Activated effector memory CD4-positive, alpha-beta T cell treated with anti-CD3 and anti-CD28 coated beads, Interleukin-2, amount 50 U/mL, for 16 hours (primary cell): ENCODE measurements at places on chromosomes 1 and 21.
A peak's percentile ranks its signal among the peaks of the same experiment; 100 is the strongest.

GRCh38 chr1:234869182-234870019 lies 259.2 kb downstream of the TOMM20 start:
- peak; percentile 53 for DNase-seq

DNA sequence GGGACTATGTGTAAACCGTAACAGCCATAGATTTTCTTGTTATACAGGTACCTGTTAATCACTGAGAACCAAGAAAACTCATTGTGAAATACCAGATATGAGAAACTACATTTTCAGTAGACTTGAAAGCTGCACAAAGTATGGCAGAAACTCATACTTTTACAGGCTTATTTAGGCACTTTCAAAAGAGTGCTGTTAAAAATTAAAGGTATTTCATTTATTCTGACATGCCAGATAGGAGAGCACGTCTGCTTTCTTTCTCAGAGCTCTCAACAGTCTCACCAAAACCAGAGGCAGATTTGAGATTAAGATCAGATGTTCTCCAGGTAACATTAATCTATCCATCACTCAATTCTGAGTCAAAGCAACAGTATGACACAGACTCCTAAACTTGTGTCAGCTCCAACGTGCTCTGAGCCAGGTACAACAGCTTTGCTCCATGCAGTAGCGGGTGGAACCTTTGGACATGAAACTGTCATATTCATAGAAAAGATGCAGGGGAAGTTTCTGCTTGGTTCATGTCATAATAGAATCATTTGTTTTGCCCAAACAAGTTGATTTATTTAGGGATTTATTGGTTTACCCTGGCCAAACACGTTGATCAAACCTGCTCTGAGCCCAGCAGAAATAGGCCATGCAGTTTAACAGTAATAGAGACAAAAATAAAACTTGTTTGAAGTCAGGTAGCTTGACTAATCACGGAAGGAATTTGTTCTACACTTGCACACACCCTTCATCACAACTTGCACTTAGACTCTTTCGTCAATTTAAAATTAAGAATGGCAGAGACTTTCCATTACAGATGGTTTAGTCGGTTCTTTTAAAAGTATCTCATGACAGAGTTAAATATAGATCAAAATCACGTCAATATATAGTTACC lies 20.8 kb upstream of the TSNAX start:
- DNase-seq, result no peak

- no peak for DNase-seq
Measured at GRCh38 chr1:171961861-171962260, 120.6 kb downstream of the DNM3 start.

DNA sequence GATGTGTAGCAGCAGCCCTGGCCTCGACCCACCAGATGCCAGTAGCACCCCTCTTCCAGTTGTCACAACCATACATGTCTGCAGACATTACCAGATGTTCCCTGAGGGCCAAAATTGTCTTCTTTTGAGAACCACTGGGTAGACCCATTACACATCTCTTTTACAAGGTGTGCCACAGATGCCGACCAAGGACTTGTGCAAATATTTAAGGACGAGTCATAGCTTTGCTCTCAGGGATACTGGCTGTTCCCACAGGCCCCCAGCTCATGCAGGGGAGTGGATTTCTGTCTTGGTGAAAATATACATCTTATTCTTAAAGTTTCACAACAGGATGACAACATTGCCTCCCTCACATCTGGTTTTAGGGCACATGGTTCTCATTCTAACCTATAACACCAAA lies 59.4 kb upstream of the ZBTB18 start:
- no peak for DNase-seq

- DNase-seq, result peak; percentile 41
Measured at GRCh38 chr1:226370144-226370923, 37.6 kb downstream of the PARP1 start.

- DNase-seq, result no peak
Measured at GRCh38 chr1:205379056-205379455, 22.3 kb upstream of the KLHDC8A start.

DNA sequence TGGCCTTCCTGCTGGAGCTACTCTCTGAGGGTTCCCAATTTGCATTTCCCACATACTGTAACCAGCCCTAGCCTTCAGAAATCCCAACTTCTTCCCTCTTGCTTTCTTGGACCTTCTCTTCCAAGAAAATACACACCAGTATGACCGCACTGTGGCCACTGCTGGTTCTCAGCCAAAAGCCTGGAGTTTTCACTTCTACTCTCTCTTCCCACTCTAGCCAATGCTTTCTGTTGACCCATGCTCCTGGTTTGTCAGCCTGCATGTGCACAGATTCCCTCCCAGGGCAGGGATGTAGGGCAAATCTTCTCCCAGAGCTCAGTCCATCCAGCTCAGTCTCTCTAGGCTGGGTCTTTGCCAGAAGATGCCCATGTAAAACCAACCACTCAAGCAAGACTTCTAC lies 664 bp downstream of the SLAMF1 start:
- no peak for DNase-seq

DNA sequence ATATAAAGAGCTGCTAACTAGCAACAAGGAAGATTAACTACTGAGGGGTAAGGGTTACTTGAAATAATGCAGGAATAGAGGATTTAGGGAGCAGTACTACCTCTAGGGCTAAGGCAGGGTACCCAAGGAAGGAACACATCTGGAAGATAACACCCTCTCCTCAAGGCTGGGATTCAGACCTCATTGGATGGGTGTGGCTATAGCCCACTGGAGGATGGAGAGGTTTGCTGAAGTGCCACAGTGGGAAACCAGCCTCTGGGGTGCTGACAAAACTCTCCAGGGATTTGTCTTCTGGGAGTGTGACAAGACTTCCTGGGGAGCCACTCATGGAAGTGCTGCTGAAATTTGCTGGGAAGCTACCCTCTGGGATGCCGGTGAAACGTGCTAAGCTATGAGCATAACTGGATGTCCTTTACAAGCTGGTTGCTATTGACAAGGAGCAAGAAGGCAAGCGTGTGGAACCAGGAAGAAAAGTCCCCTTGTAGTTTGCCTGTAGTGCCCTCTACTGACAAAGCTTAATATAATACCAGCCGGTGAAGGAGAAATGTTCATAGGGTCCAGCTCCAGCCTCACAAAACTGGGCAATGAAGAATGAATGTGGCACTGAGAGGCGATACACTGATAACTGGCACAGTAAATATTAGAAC lies 122.8 kb upstream of the USP24 start:
- no peak for DNase-seq

GRCh38 chr1:22619252-22619651 lies 17.2 kb upstream of the C1QA start:
- DNase-seq, result no peak

DNA sequence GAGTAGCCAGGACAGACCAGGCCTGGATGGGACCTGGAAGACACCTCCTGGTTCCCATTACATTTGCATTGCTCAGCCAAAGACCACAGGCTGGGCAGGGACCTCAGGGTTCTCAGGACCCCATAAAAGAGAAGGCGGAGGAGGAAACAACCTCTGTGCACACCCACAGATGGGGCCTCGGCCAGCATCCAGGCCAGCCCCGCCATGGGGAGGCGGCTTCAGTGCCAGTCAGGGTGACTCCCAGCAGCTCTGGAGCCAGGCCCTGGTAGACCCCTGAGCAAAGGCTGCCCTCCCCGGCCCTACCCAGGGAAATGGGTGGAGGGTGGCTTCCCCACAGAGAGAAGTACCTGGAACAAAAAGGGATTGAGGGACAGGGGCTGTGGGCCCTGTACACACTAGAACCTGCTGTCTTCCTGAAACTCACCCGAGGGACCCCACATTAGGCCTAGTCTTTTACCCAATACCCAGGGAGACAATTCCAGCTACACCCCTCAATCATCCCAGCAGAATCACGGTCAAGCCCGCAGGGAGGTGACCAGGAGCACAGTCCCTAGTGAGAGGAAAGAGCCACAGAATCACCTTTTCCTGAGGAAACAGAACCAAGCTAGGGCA lies 64.5 kb downstream of the PSMG1 start:
- no peak for DNase-seq

- no peak for DNase-seq
Measured at GRCh38 chr1:228810878-228811711, 75.8 kb downstream of the RHOU start.

- DNase-seq, result no peak
Measured at GRCh38 chr1:13619909-13620308, 36.3 kb downstream of the PDPN start.

GRCh38 chr1:36211841-36212240 lies 12.4 kb upstream of the THRAP3 start:
- no peak for DNase-seq

GRCh38 chr1:179955287-179955680 lies 674 bp downstream of the CEP350 start:
- DNase-seq, result no peak

DNA sequence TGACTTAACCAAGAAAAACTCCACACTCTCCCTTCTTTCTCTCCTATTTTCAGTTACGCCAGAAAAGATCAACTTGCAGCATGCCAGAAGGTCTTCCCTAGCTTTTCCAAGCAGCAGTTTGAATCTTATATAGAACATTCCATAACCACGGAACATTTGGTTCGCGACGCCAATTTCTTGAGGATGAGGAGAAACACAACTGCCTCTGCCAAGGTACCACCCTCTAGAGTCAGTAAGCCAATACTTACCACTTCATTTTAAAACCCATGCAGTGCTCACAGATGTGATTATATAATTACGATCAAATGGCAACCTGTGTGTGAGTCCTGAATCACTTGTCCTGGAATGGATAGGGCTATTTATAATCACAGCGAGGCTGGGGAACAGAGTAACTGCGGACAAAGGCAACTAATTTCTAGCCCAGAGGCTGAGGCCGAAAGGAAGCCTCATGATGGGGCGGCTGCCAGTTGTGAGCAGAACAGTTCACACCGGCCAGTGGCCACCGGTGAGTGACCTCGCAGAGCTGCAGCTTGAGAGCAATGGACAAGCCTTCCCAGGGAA lies 43.2 kb upstream of the BACE2 start:
- DNase-seq, result no peak

- DNase-seq, result no peak
Measured at GRCh38 chr1:24996983-24997893, 67.2 kb upstream of the RUNX3 start.

DNA sequence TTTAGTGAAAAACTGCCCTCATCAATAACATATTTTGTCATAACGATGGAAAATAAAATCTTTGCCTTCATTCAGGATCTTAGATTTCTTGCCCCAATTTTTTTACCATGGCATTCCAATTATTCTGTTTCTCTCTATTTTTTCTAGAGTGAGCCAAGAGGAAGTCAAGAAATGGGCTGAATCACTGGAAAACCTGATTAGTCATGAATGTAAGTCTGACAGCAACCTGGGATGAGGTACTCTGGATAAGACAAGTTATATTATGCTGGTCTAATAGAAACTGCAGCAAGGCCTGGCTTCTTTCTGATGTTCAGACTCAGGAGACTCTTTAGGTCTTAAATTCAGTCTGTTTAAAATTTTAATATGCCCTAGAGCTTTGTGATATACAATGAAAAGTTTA lies 3.5 kb downstream of the RGS4 start:
- DNase-seq, result no peak

GRCh38 chr1:231694075-231694431 lies 67.5 kb downstream of the DISC1 start:
- no peak for DNase-seq

GRCh38 chr1:24919791-24920532 lies 10.1 kb downstream of the RUNX3 start:
- DNase-seq, result peak; percentile 91

DNA sequence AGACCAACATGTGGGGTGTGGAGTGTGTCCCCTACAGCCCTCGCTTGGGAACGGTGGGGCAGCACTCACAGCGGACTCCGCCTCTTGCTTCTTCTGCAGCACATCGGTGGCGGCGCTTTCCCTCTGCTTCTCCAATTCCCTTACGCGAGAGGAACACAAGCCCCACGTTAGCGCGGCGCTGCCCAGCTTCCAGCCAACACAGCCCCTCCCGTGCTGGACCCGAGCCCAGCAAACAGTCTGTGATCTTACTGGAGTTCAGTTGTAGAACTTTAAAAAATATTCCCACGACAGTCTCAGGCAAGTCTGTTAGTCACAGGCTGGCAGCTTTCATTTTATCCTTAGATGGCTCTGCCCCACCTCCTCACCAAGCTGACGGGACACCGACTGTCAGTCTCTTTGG lies 13.6 kb downstream of the THAP3 start:
- DNase-seq, result no peak

GRCh38 chr1:181743878-181744312 lies 260.6 kb downstream of the CACNA1E start:
- no peak for DNase-seq

- peak; percentile 86 for DNase-seq
Measured at GRCh38 chr1:154157520-154158306, 2.8 kb upstream of the NUP210L start.

DNA sequence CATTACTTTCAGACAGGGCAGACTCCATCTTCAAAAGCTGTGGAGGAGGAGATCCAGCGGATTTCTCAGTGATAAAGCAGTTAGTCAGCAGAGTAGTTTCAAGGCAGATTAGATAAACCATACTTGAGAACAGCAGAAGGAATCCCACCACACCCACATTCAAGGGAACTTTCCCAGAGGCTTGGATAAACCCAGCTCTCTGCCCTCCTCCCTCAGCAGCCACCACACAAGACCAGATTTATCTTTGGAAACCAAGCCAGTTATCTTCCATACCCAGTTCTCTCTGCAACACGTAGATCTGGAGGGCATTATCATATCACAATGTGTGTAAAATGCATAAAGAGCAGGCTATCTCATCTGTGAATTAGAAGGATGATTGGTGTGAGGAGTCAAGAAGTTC lies 40.2 kb downstream of the GFI1 start:
- no peak for DNase-seq

- DNase-seq, result no peak
Measured at GRCh38 chr1:41950820-41951219, 32.1 kb upstream of the HIVEP3 start.

GRCh38 chr1:23801876-23802275 lies 1.3 kb upstream of the GALE start:
- DNase-seq, result no peak

DNA sequence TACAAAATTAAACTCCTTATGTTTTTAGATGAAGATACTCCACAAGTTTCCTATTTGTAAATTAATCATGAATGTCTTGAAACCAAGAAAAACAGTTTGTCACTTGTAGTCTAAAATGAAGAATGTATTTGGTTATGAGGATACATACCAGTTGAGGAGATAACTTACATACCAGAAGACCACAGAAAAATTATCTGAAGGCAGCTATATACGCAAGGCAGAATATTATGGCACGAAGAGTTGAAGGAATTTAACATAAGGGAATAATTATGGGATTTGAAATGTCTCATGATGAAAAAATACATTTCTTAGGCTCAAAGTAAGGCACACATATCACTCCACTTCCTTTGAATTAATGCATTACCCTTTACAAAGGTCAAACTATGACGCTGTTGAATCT lies 73.3 kb downstream of the IFI44 start:
- no peak for DNase-seq

GRCh38 chr1:56803561-56804156 lies 15.5 kb downstream of the FYB2 start:
- no peak for DNase-seq

DNA sequence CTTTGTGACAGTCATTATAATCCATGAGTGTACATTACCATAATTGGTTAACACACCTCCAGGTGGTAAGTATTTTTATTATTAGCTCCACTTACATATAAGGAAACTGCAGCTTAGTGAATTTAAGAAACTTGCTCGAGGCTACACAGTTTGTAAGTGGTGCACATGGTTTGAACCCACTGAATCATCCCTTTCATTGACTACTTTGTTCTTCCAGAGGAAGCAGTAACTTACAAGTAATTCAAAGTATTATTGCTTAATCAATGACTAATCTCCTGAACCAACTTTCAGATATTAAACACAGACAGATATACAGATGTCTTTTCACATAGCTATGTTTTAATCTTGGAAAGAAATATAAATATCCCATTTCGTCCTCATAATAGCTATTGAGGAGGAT lies 18.7 kb upstream of the CLDN8 start:
- DNase-seq, result no peak
